ENCODE measurements at places on chromosomes 5 and 9.

GRCh38 chr9:4494332-4494731 lies 4.1 kb downstream of the SLC1A1 start:
- DNase-seq = no peak

GRCh38 chr5:132257131-132258101 lies at the start of gene PDLIM4:
Gene PDLIM4, plus strand, starts transcription at chr5:132257696. Its CDS starts 39 bp downstream, at chr5:132257735.
- DNase-seq = no peak

DNA sequence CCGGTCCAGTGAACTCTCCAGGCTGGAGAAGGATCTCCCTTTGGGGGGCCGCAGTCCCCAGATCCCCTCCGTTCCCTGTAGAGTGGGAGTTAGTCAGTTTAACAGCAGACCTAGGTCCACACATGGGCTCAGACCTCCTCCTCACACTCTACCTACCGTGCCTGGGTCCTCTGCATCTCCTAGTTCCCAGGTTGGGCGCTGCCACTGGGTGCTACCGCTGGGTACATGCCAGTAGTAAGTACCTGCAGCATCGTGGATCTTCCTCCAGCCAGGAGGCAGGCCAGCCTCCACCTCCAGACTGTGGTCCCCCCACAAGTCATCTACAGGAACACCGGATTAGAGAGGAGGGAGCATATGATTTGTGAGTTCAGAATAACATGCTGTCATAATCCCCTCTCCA lies 802 bp downstream of the APBB3 start:
- DNase-seq = no peak

DNA sequence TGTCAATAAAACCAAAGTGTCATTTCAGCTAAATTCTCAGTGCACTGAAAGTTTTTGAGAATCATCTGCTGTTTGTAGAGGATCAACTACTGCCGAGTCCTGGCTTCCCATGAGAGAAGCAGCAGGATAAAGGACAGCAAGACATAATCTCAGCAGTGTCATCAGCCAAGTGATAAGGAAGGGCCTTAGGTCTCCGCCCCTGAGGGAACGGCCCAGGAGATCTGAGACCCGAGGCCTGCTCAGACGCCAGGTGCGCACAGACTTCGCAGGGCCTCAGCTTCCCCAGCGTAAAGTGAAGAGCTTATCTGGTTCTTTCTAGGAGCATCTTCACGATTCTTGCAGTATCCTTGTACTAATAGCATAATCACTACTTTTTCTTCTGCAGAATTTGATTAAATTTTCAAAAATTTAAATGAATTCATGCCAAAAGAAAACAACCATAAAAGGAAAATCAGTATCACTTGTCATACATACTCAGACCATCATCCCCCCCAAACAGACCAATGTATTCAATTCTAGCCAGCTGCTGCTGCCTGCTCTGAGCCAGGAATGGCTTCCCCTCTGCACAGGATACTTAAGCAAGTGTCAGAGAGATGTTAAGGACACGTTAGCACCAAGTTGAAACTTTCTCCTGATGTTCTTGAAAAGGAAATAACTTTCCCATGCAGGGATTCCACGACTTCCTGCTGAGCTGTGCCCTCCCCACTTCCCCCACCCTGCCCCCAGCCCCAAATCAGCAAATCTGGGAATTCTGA lies 2.2 kb downstream of the GFPT2 start:
- DNase-seq = no peak

GRCh38 chr5:69510694-69511093 lies 18.1 kb downstream of the OCLN start:
- DNase-seq = no peak

DNA sequence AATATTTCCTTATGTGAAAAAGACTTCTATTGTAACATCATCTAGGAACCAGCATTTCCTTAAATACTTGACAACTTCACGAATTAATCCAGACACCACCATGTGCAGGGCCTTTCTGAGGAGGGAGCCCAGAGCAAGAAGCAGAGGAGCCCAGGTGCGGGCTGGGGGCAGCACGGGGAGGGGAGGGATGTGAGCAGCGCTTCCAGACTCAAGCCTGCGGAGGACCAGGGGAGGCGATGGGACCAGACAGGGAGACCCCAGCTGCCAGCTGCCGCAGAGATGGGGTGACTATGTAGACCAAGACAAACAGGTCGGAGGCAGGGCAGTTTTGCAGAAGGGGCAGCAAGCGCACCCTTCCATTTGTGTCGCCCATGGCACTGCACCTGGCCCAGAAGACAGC lies 596.1 kb downstream of the IRX1 start:
- no peak for DNase-seq

DNA sequence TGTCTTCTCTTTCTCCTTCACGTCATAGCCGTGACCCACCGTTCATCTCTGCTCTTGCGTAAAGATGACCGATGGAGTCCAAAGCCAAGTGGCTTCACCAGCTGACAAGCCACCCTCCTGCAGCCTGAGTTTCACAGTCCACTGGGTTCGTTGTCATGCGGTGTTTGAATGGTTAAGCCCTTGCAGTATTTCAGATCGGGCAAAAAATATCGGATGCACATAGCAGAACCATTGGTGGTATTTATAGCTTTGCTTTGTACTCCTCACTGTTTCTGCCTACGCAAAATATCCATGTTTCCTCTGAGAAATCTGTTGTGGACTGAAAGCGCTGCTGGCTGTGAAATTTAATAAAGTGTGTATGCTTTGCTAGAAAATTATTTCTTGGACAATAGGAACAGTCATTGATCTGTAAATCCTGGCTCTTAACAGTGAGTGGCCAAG lies 34.5 kb upstream of the NCS1 start:
- DNase-seq = no peak

DNA sequence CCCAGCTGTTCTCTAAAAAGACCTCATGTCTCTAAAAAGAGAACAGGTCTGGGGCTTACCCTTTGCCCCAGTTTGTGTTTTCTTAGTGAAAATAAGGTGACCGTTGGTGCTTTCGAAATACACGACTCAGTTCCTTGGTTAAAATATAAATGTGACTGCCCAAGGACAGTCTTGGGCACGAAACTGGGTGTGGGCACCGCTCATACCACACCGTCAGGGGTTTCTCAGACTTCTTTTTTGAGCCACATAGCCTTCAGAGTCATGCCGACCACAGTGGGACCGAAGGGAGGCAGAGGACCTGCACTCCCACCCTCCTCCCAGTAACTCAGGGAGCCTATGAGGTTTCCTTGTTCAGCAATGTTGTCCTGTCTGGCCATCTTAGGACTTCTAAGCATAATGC lies 6.5 kb downstream of the SNX18 start:
- no peak for DNase-seq

- no peak for DNase-seq
These were observed 63.3 kb downstream of the INSL6 start for GRCh38 chr9:5122116-5122515.

- DNase-seq = no peak
These were observed 6.4 kb upstream of the EEIG1 start for GRCh38 chr9:127987103-127987614.

GRCh38 chr5:172602783-172603231 lies 38.3 kb upstream of the NEURL1B start:
- no peak for DNase-seq

DNA sequence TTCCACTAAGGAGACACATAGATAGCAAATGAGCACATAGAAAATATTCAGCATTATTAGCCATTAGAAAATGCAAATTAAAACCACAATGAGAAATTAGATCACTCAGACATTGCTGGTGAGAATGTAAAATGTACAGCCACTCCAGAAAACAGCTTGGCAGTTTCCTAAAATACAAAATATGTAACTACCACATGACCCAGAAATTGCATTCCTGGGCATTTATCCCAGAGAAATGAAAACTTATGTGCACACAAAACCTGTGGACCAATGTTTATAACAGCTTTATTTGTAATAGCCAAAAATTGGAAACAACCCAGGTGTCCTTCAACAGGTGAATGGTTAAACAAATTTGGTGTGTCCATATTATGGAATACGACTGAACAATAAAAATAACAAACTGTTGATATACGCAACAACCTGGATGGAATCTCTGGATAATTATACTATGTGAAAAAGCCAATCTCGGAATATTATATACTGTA lies 34.8 kb upstream of the SHC3 start:
- DNase-seq = no peak

DNA sequence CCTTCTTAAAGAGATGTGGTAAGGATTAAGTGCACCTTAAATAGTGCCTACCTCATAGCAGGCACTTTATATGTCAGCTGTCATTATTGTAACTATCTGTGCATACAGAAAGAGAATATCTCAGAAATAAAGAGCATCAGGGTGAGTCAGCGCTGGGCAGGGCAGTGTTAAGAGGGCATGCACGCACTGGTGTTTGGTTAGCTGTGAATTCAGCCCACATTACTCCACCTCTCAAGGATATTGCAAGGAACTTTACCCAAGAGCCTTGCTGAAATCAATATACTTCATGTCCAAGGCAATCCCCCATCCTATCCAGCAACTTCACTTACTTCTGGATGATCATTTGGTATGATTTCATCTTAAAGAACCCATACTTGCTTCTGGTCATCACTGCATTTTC lies 300.9 kb downstream of the NTRK2 start:
- DNase-seq = no peak

DNA sequence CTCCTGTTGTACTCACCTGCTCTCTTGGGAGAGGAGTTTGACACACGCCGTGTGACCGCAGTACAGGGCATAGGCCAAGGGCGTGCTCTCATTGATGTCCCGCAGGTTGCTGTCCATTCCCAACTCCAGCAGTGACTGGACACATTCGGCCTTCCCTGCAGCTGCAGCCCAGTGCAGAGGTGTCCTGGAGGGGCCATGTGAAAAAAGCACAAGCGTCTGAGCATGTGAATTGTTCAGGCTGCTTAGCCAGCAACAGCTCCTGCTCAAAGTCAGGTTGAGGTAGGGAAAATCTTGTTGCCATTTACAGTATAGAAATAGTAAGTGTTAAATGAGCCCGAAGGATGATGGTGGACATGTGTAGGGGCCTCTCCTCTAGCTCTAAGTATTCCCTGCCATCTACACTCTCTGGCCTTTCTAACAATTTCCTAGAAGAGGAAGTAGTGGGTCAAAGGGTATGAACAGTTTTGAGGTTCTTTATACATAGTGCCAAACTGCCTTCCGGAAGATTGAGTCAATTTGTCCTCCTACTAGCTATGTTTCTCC lies 116.5 kb downstream of the ANKRD55 start:
- no peak for DNase-seq

- DNase-seq = no peak
These were observed 14.9 kb upstream of the MACIR start for GRCh38 chr5:103243665-103244064.

DNA sequence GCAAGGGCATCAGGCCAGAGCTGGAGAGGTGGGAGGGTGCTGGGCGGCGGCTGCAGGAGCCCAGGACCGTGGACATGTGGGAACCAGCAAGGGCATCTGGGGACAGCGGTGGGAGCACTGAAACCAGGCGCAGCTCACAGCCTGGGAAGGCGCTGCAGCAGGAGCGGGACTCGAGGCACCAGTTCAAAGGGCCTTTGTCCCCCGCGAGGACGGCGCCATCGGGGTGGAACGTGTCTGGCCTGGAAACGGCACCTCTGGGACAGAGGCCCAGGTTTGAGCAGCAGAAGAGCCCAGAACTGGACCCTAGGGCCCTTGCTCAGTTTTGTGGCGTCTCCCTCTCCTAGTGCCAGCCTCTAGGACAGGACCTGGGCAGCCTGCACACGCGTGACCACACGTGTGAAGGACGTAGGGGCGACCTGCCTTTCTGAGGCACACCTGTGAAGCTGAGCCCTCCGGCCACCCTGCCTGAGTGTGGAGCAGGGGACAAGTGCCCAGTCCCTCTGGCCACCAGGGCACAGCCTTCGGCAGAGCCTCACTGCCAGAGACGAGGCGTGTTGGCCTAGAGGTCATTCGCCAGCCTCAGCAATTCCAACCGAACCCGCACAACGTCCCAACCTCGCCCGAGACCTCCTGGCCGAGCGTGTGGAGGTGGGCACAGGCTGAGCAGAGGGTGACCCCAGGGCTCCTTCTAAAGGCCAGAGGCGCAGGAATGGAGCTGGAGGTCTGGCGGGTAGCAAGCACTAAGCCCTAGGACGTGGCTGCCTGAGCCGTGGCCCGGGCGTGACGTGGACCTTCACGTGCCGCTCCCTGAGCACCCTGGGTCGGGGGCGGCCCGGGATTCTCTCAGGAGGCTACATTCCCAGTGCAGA lies 2.2 kb upstream of the TMEM210 start:
- DNase-seq = no peak

DNA sequence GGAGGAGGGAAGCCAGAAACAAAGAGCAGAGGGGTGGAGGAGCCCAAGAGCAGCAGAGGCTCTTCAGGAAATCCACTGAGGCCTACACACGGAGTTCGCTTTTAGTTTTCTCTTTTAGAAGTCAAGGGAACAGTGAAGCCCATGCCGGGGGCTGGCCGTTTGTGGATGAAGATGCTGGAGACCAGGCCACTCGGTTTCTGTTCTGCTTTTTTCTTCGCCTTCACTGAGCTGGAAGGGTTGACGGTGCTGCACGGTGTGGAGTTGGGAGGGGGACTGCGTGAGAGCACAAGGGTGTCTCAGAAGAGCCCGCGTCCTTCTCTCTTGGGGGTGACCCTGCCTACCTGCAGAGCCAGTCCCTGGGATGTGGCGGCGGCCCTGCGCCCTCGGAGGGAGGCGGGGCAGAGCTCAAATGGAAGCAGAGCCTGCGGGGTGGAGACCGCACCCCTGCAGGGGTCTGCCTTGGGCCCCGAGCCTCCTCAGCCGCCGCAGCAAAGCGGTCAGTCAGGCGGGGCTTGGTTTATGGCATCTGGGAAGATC lies 68.5 kb upstream of the CACNA1B start:
- DNase-seq = no peak

GRCh38 chr9:133119846-133120500 lies 1.1 kb downstream of the RALGDS start:
- DNase-seq = no peak

DNA sequence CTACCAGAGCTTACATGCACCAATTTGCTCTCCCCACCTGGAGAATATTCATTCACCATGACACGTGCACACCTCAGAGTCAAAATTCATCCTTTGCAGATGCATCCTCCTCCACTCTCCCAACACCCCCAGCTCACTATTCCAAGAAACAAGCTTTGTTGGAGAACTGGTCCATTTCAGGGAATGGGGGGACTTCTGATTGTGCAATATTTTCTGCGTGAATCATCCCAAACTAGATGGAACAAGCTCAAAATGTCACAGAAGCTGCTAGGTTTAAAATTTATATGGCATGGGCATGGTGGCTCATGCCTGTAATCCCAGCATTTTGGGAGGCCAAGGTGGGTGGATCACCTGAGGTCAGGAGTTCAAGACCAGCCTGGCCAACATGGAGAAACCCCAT lies 3.6 kb downstream of the GLDC start:
- no peak for DNase-seq
